ENCODE measurements at places on chromosomes 13 and 19.

- no peak for DNase-seq
Measured at GRCh38 chr19:34241513-34242337, 12.6 kb upstream of the GARRE1 start.

GRCh38 chr13:63409791-63410351, 1994.2 kb upstream of the PCDH20 start:
- no peak for DNase-seq

DNA sequence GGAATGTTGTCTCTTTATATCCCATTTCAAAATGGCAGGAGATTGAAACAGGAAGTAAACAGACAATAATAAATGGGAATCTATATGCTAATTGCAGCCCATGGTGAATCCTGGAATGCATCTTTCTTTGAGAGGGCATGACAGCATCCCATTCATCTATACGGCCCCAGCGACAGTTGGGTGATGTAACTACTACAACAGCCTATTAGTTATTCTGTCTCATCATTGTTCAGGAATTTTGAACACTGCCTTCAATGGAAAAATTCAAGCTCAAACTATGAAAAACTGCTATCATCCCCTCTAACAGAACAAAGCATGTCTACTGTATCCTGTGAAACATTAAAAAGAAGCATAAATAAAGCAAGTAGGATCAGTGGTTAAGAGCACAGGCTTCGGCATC, 262.1 kb downstream of the DCT start:
- DNase-seq, result no peak

DNA sequence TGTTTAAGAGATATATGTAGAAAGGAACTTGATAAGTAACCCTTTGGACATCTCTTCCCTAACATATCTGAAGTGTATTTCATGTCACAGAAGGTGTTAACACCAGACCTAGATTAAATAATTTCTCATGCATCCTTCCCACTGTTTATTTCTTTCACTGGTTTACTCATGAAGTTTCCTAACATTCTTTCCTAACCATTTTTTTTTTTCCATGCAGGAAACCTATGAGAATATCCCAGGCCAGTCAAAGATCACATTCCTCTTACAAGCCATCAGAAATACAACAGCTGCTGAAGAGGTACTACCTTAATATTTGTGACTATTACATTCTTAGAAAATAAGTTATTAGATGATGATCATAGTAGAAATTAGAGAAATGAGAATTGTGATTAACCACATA, 28.8 kb downstream of the IPO5 start:
- no peak for DNase-seq

GRCh38 chr19:36719687-36720556, 32.5 kb downstream of the ZNF567 start:
- DNase-seq, result no peak

DNA sequence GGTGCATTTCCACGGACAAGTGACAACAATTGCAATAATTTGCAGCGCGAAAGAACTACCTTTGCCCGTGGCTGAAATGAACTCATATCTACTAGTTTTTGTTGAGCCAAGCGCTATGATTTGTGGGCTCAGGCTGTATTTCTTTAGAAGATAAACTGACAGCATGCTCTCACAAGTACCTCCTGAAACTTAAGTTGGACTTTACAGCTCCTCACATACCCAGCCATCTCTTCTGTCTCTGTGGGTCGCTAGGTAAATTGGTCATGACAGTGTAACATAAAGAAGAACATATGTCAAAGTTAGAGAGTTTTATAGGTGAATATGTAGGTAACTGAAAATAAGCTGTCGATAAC, 839 bp downstream of the COG6 start:
- no peak for DNase-seq

GRCh38 chr19:45881909-45882528, 3.9 kb downstream of the IRF2BP1 start:
- no peak for DNase-seq

DNA sequence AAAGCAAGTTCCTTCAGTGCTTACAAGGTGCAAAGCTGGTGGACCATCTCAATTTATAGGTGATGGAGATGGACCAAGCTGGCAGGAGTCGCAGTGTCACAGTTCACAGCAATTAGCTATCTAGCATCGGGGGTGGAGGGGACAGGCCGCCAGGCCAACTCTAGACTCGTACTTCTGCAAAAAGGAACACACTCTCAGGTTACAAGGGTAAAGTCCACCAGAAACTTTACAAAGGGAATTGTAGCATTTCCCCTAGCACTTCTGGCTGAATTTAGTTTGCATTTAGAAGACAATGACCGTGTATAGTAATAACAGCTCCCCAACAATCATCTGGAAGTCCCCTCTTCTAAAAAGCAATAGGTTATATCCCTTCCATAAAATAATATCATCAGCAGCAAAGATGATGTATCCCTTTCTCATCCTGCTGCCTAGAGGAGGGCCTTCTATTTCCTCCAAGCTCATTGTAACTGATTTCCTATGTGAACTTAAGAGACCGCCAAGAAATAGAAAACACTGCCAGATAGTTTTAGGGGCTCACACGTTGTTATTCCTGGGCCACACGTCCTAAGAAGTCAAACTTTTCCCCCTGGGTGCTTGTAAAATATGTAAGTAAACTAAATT, 8.5 kb upstream of the DOCK9 start:
- DNase-seq, result no peak

DNA sequence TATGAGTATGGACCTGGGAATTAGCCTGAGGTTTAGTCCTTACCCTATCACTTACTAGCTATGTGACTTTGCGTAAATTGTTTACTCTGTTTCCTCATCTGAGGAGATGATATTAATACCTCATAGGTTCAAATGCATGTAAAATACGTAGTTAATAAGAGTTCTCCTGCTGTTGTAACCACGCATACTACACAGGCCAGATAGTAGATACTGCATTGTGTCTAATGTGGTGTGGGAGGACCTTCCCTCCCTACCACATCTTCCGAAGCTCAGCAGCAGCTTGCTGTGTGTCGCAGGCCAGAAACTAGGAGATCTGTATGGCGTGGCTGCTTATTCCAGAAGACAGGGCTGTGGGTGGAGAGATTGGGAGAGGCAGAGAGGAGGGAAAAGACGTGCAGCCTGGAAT, 23.0 kb downstream of the GTF2F2 start:
- DNase-seq, result no peak

DNA sequence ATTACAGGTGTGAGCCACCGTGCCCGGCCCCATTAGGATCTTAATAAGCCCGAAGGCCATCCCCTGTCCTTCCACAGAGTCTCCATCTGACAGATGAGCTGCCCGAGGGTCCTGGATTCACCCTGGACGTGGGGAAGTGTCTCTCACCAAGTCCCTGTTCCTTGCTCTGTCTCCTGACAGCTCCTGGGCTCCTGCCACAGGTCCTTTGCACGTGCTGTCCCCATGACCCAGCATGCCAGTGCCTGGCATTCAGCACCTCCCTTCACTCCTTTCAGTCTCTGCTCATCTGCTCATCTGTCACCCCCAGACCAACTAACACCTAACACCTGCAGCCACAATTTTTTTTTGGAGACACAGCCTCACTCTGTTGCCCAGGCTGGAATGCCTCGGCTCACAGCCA, 14.5 kb downstream of the CERS1 start:
- DNase-seq, result no peak

DNA sequence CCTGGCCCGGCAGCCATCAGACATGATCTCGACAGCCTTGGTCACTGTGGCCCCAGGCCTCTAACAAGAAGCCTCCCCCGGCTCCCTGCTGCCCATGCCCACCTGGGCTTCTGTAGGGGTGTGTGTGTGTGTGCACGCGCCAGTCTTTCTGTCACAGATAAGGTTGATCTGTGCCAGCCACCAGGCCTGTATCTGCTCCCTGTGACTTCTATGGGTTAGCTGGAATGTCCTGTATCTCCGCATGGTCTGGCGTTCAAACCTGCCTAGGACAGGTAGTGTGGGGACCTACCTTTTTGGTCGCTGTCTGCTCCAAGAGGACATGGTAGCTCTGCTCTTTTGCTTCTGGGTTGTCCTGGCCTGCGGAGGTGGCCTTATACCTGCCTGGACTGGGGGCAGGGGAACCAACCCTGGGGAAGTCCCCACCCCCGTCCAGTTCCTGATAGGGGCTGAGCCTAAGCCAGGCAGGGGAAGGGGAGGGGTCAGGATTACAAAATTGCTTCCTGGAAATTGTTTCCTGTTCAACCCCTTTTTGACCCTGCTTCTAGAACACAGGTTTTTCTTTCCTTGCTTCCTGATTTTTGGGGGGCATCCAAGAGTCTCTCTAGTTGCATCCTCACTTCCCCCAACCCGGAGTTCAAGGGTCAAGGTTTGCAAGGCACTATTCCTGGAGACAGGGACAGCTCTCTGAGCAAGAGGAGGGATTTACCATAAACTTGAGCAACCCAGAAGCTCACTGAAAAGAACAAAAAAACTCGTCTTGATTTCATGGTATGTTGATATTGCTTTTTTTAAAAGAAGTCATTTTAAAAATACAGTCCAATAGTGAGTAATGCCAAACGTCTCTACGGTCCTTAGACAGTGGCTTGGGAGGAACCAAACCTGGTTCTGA, at the start of gene LRG1:
Gene LRG1, minus strand, starts transcription at position 344 of the 889 bp plus-strand sequence. Its CDS starts 23 bp downstream, at position 321.
- no peak for DNase-seq

Data from stimulated activated CD4-positive, alpha-beta T cell treated with anti-CD3 and anti-CD28 coated beads, Interleukin-4, amount 100 ng/mL, for 24 hours (primary cell).